ENCODE measurements at places on chromosomes 5 and 9.

GRCh38 chr9:25418974-25419373 lies 259.3 kb downstream of the TUSC1 start:
- no peak for DNase-seq

GRCh38 chr5:179504600-179505396 lies 45.6 kb upstream of the RUFY1 start:
- no peak for DNase-seq

GRCh38 chr5:94901191-94901979 lies 282.9 kb downstream of the SLF1 start:
- no peak for DNase-seq

DNA sequence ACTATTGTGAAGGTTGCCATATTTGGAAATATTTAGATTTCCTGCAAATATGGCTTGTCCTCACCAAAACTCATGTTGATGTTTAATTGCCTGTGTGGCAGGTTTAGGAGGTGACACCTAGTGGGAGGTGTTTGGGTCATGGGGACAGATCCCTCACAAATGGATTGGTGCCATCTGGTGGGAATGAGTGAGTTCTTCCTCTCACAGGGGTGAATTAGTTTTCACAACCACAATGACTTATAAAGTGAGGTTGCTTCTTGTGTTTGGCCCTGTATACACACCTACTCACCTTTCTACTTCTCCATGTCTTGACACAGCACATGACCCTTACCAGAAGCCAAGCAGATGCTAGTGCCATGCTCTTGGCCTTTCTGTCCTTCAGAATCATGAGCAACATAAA lies 41.1 kb downstream of the ISOC1 start:
- no peak for DNase-seq

- DNase-seq, result no peak
Measured at GRCh38 chr5:125481506-125482465, 735.3 kb upstream of the ZNF608 start.

- DNase-seq, result no peak
Measured at GRCh38 chr5:169460123-169460522, 123.5 kb upstream of the SPDL1 start.

DNA sequence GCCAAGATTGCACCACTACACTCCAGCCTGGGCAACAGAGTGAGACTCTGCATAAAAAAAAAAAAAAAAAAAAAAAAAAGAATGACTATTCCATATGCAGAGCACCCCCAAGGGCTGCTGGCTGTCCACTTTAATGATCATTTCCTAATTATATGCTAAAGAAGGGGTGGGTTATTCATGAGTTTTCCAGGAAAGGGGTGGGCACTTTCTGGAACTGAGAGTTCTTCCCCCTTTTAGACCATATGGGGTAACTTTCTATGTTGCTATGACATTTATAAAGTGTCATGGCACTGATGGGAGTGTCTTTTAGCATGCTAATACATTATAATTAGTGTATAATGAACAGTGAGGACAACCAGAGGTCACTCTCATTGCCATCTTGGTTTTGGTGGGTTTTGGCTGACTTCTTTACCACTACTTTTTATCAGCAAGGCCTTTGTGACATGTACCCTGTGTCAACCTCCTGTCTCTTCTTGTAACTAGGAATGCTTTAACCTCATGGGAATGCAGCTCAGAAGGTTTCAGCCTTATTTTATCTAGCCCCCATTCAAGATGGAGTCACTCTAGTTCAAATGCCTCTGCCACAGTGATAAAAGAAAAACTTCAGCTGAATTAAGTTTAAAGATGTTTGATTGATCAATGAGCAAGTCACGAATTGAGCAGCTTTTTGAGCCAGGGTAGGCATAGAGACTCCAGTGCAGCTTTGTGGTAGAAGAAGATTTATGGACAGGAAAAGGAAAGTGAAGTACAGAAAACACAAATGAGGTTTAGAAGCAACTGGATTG lies 7.1 kb upstream of the NANS start:
- no peak for DNase-seq

DNA sequence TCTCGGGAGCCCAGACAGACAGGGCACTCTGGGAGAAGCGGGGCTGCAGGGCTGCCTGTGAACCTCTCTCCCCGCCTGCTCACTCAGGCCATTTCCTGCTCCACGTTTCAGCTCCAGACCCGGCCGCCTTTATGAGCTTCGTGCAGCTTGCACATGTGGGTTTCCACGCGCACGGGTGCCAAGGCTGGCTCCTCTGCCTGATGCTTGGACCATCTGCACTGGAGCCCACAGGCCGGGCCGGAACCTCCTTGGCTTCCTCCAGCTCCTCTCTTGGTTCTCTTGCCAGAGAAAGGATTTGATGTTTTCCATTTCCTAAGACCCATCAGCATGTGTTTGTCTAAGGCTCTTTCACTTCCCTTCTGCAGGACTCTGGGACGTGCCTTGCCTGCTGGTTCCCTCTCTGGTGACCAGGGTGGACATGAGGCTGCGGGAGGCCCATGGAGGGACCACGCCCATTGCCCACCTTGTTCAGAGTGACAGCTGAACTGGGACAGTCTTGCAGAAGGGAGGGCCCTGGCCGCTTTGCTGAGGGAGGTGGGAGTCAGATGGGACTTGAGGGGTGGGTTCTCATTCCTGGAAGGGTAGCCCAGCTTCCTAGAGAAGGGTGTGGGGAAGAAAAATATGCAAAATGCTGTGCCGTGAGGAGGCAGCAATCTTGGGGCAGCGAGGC lies 23.3 kb upstream of the COL5A1 start:
- peak; percentile 63 for DNase-seq

- DNase-seq, result no peak
Measured at GRCh38 chr9:38662763-38663593, 42.6 kb upstream of the ANKRD18A start.

- no peak for DNase-seq
Measured at GRCh38 chr9:95581900-95582299, 65.1 kb upstream of the PTCH1 start.

- no peak for DNase-seq
Measured at GRCh38 chr9:78236551-78236910, 656 bp downstream of the CEP78 start.

Data from upper lobe of right lung (tissue), 1 donor.